ENCODE measurements at places on chromosomes 3 and 15.

DNA sequence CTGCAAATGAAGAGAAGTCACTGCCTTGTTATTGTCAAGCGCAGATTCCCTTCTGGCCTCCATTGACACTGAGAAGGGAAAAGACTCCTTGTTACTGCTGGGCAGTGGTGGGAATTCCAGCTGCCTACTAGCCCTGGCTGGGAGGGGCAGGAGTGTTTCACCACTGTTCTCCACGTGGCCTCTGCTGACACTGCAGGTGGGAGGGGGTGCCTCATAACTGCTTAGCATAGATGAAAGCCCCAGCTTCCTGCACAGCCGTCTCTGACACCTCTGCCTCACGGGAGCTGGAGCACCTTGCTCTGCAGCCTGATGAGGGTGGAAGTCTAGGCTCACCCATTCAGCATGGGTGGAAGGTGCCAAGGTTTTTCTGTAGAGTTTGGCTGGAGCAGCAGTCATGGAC lies 52.1 kb downstream of the TM2D3 start:
- no peak for DNase-seq

DNA sequence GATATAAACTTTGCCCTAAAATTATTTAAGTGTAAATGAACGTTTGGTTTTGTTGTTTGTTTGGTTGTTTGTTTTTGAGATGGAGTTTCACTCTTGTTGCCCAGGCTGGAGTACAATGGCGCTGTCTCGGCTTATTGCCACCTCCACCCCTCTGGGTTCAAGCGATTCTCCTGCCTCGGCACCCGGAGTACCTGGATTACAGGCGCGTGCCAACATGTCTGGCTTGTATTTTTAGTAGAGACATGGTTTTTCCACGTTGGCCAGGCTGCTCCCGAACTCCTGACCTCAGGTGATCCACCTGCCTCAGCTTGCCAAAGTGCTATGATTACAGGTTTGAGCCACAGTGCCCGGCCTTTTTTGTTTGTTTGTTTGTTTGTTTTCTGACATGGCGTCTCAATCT lies 87.9 kb upstream of the CHD2 start:
- no peak for DNase-seq

DNA sequence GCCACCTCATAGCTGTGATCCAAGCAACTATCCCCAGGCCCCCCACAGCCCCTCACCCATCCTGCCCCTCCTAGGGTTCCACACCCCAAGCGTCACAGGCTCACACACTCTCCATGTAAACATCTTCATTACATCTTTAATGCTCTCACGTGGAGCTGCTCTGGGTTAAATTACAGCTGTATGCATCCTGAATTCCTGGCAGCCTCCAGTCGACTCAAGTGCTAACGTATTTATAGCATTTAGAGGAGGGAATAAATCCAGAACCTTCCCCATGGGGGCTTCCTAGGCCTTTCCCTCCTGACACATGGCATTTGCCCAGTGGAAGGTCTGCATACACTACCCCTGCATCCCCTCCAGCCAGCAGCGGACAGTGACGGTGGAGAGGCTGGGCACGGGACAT lies 9.6 kb downstream of the C3orf18 start:
- DNase-seq = no peak

GRCh38 chr15:61459785-61460707 lies 230.9 kb upstream of the RORA start:
- DNase-seq = no peak

- DNase-seq = no peak
Observed at GRCh38 chr15:49864251-49864650, 243.4 kb downstream of the DTWD1 start.

DNA sequence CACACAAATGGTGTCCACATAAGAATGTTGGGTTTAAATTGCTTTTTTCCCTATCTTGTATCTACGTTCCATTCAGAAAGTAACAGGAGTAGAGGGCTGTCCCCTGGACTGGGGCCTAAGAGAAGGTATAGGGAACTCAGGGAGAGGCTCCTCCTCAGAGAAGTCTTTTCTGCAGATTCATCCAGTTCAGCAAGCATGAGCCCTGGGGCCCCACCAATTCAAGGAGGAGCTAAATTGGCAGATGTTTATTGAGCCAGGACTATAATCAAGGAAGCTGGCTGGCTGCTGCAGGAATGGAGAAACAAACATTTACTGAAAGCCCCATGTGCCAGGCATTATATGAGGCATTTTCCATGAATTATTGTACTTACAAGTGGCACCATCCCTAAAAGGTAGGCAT lies 22.1 kb upstream of the LARS2 start:
- DNase-seq = no peak

- DNase-seq = no peak
Observed at GRCh38 chr3:39220407-39221140, 28.2 kb upstream of the XIRP1 start.

GRCh38 chr15:66796343-66796742 lies 94.3 kb downstream of the SMAD6 start:
- DNase-seq = no peak

- no peak for DNase-seq
Observed at GRCh38 chr15:85838655-85839054, 43.9 kb upstream of the KLHL25 start.

DNA sequence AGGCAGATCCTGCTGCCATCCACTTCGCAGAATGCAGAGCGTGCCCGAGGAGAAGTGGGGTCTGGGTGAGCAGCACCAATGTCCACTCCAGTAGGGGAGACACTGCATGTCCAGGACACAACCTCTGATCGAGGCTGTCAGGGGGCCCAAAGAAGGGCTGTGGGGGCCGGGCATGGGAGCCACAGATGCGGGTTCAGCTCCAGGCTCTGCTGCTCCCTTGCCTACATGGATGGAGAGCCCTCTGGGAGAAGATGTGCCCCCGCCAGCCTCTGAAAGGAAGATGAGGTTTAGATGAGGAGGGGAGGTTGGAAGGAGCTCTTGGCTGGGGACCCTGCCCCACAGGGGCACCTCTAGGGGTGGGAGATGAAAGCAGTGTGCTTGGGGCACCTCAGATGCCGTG lies 75.4 kb downstream of the KLF13 start:
- no peak for DNase-seq

- no peak for DNase-seq
Observed at GRCh38 chr15:73142802-73143762, 90.8 kb downstream of the NEO1 start.

All from stimulated activated naive CD4-positive, alpha-beta T cell treated with Interleukin-2 at 50 U/mL for 16 hours (primary cell).